ENCODE measurements at places on chromosomes 12 and 14.

DNA sequence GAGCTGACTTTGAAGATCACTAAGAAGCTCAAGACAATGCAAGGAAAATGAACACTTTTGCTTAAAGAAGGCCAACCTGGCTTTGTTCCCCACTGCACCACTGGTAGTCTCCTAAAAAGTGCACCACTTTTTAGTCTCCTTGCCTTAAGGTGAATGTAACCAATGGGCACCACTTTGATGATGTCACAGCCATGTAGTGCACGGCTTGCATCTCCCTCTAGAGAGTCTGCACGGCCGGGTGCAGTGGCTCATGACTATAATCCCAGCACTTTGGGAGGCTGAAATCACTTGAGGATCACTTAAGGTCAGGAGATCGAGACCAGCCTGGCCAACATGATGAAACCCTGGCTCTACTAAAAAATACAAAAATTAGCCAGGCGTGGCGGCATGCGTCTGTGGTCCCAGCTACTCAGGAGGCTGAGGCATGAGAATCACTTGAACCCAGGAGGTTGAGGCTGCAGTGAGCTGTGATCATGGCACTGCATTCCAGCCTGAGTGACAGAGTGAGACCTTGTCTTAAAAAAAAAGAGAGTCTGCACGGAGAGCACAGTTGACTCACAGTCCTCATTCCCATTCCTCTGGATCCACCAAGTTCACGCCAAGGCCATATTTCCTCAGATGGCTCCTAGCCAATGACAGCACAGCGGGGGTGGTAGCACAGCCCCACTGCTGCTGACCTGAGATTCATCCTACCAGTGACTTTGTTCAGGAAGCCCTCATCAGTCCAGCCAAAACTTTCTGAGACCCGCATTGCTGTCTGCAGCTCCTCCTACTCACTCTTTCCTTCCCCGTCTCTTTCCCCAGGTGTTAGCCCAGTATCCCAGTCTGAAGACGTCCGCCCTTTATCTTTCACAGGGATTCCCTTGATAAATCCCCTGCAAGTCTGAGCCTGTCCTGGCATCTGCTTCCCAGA lies 16.5 kb upstream of the IFT81 start:
- no peak for DNase-seq

DNA sequence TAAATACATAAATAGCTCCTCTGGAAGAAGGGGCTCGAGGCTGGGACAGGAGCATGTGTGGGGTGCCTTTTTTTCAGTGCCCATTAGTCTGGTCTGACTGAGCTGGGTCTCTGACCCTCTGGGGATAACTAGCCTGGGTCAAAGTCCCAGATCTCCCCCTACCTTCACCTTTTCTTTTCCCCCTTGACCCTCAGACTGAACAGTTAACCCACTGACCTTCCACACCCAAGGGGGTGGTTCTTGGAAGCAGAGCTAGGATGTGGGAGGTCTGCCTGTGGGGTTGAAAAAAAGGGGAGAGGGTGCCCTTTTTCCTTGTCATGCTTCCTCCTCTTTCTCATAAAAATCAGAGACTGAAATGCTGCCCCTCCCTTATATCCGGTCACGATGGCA lies 925 bp upstream of the GLI1 start:
- DNase-seq: no peak

DNA sequence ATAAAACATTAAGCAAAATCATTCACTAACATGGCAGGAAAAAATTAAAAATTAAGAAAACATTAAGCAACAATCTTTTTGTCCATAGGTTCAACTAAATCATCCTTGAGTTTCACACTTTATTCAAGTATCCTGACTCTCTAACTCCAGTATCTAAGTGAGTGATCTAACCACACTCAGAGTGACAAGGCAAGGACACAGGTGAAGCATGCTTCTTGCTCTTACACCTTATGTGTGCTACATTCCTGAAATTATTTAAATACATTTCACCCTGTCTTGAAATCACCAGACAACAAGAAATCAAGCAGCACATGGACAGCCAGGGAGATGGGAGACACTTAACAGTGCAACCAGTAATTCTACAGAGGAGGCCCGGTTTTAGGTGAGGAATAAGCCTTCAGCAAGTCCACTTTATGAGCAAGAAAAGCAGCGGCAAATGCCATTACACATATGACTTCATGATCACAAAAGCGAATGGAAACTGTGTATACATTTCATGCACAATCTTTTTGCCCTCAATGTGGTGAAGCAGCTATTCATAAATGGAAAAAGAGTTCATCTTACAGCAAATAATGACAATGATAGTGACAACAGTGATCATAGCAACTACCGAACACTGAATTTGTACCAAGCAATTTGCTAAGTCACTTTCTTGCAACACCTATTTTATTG lies 37.4 kb downstream of the PHLDA1 start:
- DNase-seq: no peak

- DNase-seq: no peak
Measured at GRCh38 chr14:88323086-88323522, at the start of gene KCNK10. TSS of gene KCNK10 (minus strand) at chr14:88323269. CDS start at chr14:88322798, 471 bp downstream.

GRCh38 chr14:90871605-90872233 lies 55.5 kb upstream of the TTC7B start:
- no peak for DNase-seq

Data from activated gamma-delta T cell (primary cell).